ENCODE measurements at places on chromosomes 3 and 15.

GRCh38 chr15:75107908-75108838 lies 84.8 kb downstream of the PPCDC start:
- peak; percentile 33 for DNase-seq

DNA sequence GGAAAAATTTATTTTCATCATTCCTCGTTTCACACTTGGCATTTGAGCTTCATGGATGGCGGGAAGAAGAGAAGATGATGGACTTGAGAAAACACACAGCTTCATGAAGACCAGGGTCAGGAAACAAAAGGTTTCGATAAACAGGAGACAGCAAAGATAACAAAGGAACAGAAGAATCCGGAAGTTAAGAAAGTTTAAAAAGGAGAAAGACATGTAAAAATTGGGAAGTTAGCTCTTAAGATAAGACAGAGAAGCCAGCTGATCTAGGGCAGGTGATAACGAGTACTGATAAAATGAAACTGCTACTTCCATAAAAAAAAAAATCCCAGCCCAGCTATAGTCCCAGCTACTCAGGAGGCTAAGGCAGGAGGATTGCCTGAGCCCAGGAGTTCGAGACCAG lies 23.9 kb downstream of the IL5RA start:
- DNase-seq: no peak

DNA sequence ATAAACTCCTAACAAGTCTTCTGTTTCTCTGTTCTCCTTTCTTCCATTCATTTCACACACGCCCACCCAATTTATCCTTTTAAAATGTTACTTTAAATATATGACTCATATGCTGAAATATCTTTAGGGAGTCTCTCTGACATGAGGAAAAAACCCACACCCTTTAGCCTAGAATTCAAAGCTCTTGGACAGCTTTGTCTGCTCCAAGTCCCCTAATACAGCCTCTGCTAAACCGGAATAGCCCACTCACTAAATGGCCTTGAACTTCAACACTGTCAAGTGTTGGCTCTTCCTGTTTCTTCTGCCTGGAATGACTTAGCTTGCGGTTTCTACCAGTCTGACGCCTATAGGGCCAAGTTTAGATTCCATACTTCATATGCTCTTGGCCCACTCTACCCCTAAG lies 3.3 kb upstream of the CD96 start:
- DNase-seq: no peak

- peak; percentile 92 for DNase-seq
These were observed at the start of gene DET1 for GRCh38 chr15:88546248-88547129. Gene DET1, minus strand, starts transcription at chr15:88546681. Its CDS starts 14,976 bp downstream, at chr15:88531705.

- no peak for DNase-seq
These were observed 172.2 kb downstream of the ATP10A start for GRCh38 chr15:25690673-25691543.

DNA sequence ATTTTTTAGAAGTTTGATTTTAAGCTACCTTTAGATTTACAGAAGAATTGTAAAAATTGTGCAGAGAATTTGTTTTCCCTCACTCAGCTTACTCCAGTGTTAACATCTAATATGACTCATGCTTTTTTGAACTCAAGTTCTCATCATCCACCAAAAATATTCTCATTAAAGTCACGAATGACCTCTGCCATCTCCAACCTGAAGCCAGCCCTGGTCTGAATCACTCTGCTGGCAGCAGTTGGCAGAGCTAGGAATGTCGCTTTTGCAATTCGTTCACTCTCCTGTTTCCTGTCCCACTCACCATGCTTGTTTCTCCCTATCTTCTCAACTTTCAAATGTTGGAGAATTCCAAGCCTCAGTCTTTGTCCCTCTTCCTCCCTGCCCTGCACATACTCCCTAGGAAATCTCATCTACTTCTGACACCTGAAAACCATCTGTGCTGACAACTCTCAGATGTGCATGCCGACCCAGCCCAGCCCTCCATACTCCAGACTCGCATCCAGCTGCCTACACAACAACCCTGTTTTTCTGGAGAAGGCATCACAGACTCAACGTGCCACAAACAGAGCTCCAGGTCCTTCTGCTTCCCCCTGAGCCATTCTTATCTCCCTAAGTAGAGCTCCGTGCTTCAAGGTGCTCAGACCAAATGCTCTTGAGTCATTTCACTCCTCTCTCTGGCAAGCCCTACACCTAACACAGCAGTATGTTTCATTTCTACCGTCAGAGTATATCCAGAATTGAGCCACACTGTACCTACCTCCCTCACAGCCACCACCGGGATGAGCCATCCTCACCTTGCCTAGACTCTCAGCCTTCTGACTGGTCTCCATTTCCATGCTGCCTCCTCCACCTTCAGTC lies 24.9 kb downstream of the PRR23E start:
- no peak for DNase-seq

GRCh38 chr15:64521726-64522164 lies 61.4 kb downstream of the ZNF609 start:
- DNase-seq: no peak

DNA sequence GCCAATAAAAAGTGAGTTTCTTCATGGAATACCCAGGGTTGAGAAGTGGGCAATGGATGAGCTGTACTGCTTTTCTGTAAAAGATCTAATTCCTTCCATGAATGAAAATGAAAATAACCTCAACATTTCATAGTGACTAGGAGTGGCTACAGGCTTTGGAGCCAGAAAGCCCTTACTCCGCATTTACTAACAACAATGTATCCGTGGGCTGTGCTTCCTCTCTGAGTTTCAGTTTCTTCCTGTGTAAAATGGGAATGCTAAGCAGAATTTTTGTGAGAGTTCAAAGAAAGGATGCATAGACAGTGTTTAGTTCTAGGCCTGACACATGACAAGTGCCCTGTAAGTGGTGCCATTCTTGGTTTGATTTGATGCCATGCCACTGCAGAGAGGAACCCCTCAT lies 47.5 kb upstream of the TM4SF1 start:
- no peak for DNase-seq

DNA sequence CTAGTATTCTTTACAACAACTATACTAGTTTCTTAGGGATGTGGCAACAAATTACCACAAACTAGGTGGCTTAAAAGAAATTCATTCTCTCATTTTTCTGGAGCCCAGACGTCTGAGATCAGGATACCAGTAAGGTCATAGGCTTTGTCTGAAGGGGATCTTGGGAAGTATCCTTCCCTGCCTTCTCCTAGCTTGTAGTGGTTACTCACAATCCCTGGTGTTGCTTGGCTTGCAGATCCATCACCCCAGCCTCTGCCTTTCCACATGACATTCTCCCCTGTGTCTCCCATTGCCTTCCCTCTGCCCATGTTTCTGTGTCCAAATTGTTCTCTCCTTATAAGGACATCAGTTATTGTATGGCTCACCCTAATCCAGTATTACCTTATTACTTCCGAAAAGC lies 24.3 kb upstream of the CLDN1 start:
- no peak for DNase-seq

- DNase-seq: no peak
These were observed 35.2 kb downstream of the MYZAP start for GRCh38 chr15:57626713-57627440.

- no peak for DNase-seq
These were observed 68.7 kb upstream of the FURIN start for GRCh38 chr15:90799639-90800170.

- no peak for DNase-seq
These were observed 20.1 kb downstream of the RFT1 start for GRCh38 chr3:53109891-53110771.

DNA sequence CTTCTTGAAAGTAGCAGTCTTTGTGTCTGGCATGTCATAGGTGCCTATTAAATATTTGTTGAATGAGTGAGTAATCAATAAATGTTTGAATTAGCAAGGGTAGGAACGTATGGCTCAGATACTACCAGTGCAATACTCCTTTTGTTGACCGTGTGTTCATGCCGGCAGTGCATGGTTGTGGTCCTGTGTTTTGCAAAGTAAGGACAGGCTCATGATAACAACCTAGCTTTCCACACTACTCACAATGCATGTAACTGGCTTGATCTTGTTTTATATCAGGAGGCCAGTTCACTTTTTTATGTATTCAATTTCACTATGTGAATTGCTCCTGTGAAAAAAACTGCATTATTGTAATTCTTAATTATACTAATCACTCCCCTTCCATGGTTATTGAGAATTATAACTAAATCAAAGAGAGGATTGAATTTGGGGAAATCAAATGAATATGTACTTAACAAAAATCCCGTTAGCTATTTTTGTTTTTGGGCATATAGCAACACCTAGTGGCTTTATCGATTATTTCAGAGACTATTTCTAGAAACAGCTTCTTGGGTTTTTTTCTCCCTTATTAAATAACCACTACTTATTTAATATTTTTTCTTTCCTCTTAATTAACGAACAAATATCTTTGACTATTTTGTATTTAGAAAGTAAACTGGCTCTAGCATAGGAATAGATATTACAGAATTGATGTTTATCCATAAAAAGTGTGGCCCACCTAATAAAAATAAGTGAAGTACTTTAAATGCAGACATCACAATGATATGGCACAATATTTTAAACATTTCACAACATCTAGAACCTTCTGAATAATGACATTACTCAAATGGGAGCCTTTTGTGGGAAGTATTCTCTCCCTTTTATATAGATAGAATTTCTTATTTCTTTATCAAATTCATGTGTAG lies 218.5 kb downstream of the BBX start:
- no peak for DNase-seq

- DNase-seq: no peak
These were observed 15.1 kb upstream of the TCAIM start for GRCh38 chr3:44323341-44323955.

- DNase-seq: no peak
These were observed 233.3 kb upstream of the NR2E3 start for GRCh38 chr15:71577071-71577470.

- DNase-seq: no peak
These were observed 220.2 kb downstream of the SHQ1 start for GRCh38 chr3:72628065-72628464.

DNA sequence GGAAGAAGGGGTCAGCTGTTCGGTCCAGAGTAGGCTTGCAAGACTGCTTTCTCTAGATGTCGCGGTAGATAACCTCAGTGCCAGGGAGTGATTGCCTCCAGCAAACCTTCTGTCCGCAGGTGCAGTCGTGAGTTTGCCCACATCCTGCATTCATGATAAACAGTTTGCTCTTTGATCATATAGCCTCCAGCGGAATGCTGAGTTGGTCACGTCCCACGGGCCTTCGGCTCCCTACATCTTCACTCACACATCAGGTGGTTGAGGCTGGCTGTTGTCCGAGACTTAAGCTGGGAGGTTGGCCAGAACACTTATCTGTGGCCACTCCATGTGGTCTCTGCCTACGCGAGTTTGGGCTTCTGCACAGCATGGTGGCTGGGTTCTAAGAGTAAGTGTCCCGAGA lies 62.1 kb upstream of the NR2C2 start:
- no peak for DNase-seq

GRCh38 chr3:72397586-72397985 lies 450.7 kb downstream of the SHQ1 start:
- no peak for DNase-seq

DNA sequence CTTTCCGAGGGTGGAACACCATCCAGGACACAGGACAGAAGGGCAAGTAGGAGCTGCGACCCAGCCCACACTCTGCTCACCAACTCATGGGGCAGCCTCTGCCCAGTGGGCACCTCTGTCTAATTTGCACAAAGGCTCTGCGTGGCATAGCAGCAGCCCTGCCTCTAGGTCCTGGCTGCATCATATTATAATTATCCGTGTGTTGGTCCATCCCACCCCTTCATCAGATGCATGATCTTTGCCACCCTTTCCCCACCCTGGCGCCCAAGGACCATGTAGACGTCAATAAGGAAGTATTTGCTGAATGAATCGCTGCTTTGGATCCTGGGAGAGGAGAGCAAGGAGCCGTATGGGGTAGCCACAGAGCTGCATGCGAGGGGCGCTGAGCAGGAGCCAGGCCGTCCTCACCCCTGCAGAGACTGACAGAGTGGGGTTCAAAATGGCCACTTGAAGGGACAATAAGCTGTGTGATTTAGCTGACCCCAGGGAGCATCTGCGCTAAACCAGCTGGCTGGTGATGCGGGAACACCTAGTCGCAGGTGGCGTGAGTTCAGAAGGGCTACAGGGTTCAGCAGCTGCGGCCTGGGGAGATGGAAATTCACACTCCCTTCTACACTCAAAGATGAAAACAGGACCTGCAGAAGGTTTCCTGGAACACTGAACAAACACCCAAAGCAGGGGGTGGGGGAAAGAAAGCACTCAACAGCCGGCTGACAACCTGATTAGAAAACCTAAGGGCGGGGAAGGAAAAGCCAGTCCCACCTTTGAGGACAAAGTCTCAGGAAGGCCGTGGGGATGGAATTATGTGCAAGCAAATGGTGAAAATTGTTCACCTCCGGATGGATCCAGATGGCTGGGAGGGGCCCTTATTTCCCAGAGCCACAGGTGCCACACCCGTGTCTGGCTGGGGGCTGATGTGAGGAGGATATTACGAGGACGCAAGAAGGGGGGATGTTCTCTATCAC lies 6.4 kb downstream of the MGLL start:
- no peak for DNase-seq

DNA sequence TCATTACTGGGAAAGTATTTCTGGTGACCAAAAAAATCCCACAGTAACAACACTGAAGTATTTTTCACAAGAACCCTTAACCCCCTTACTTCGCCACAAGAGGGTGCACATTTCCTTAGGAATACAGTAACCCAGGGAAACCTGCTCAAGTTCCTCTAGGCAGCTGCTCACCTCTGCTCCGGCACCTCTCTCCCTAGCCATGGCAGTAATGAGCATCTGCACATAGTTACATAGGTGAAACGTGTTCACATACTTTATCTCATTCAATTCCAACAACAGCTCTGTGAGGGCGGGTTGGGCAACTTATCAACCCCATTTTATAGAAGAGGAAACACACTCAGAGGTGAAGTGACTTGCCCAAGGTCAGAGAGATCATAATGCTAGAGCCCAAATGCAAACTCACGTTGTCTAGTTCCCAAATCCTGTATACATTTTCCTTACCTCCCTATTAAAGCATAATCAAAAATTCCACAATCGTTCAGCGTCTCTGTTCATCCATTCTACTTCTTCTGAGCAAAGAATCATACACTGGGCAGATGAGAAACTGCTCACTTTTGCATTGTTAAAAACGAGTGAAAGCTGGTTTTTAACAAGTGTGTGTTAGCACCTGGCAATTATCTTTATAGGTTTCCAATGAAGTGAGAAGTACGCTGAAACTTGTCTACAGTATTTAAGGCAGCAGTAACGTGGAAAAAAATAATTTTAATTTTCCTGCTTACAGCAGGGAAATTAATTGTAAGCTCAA lies 90.7 kb downstream of the IGF2BP2 start:
- no peak for DNase-seq

GRCh38 chr3:14016900-14017475 lies 107.7 kb downstream of the CHCHD4 start:
- DNase-seq: no peak
